ENCODE measurements at places on chromosomes 11 and 22. TPM values are rescaled to one million over a fixed set of nuclear protein-coding genes. Genes with fewer than 3 reads are reported as not detected.

APOA4 gene
- total RNA-seq, result 107 TPM

TST gene
- total RNA-seq, result 225 TPM

KCNJ1 gene
- total RNA-seq, result not detected

GDPD4 gene
- total RNA-seq, result not detected

DNA sequence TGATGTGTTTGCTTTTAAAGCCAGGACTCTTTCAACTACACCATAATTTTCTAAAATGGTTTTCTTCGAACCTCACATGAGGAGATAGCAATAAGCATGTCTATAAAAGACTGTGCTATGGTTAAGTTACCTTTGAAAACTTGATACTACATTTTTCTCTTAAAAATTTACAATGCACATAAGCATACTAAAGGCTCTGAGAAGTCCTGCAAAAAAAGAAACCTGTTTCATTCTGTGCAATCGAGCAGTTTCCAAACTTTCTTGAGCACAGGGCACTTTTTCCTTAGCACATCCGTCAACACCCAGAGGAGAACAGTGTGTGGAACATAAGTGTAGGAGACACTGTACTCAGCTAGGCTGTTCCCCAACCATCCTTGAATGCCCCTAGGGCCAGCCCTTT is 144.1 kb upstream of the ARHGAP20 start:
- H3K27ac ChIP-seq, result no peak overlapping the region
- no peak overlapping the region for H3K4me3 ChIP-seq
- DNase-seq, result no peak
- no peaks in the 10 kb centered on the region for H3K27me3 ChIP-seq

DNA sequence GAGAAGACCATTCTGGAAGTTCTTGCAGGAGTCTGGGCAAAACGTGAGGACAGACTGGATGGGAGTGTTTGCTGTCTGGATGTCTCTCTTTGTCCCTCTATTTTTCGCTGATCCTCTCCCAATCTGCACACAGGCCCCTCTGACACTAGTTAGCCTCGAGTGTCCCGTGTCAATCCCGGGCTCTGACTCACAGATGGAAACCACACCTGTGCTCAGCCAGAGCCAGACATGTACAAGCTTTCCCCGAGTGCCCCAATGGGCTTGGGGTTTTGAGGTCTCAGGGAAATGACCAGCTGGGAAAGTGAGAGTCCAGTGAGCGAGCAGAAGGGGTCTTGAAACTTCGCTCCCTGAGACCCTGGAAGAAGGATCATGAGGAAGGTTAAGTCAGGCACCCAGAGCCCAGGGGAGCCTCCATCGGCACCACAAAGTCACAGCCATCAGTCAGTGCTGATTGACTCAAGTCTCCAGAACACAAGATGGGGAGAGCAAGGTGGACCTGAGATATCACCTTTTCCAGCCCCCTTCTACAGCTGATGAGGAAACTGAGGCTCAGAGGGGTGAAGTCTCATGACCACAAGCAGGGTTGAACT is 13.9 kb downstream of the APOL2 start:
- no peaks in the 10 kb centered on the region for H3K36me3 ChIP-seq
- no peaks in the 10 kb centered on the region for H3K27me3 ChIP-seq
- H3K4me1 ChIP-seq, result no peaks in the 10 kb centered on the region
- H3K4me3 ChIP-seq, result no peak overlapping the region
- no peak for DNase-seq
- no peak overlapping the region for H3K27ac ChIP-seq

- no peaks in the 10 kb centered on the region for H3K36me3 ChIP-seq
- H3K4me1 ChIP-seq, result no peaks in the 10 kb centered on the region
- H3K27ac ChIP-seq, result no peak overlapping the region
- H3K27me3 ChIP-seq, result no peaks in the 10 kb centered on the region
These were observed 67.7 kb downstream of the CECR2 start for GRCh38 chr22:17436981-17437412.

Measured in Peyer's patch (tissue), 4 donors.